Neuronal stem cell (in vitro differentiated cells): ENCODE measurements at places on chromosomes 12 and 14.
A peak's percentile ranks its signal among the peaks of the same experiment; 100 is the strongest.

GRCh38 chr12:31570880-31571279, 20.1 kb downstream of the DENND5B start:
- H3K4me3 ChIP-seq = no peak overlapping the region
- no peak for DNase-seq
- peaks cover 26% of the 10 kb centered on the region for H3K4me1 ChIP-seq
- no peaks in the 10 kb centered on the region for H3K36me3 ChIP-seq
- H3K27ac ChIP-seq = peak overlapping the region; percentile 25

- no peak overlapping the region for H3K27ac ChIP-seq
- no peaks in the 10 kb centered on the region for H3K27me3 ChIP-seq
- no peaks in the 10 kb centered on the region for H3K36me3 ChIP-seq
- peaks cover 3% of the 10 kb centered on the region for H3K4me1 ChIP-seq
- no peak overlapping the region for H3K4me3 ChIP-seq
Observed at GRCh38 chr12:74412606-74413230, 124.9 kb upstream of the ATXN7L3B start.

DNA sequence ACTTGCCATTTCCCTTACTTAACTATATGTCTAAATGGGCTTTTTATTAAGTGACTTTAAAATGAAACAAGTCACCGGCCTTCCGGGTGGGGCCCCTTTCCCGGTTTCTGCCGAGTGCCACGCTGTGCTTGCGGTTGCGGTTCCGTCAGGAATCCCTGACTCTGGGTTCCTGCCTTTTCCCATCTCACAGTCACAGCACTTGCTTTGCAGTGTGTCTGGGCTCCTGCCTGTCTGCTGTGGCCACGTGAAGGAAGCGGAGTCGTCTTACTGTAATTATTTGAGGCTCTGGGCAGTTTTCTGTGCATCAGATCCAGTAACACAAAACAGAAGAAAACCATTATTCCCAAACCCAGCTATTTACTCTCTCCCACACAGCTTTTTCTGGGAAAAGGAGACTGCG, 44.0 kb upstream of the FRMD6 start:
- no peak for DNase-seq
- H3K27ac ChIP-seq = no peak overlapping the region
- no peaks in the 10 kb centered on the region for H3K27me3 ChIP-seq
- H3K36me3 ChIP-seq = no peaks in the 10 kb centered on the region
- no peaks in the 10 kb centered on the region for H3K4me1 ChIP-seq

GRCh38 chr14:68308726-68309520, 483.9 kb downstream of the ZFP36L1 start:
- DNase-seq = no peak
- H3K4me3 ChIP-seq = no peak overlapping the region
- H3K27ac ChIP-seq = no peak overlapping the region

- no peak overlapping the region for H3K27ac ChIP-seq
- no peak overlapping the region for H3K4me3 ChIP-seq
- no peaks in the 10 kb centered on the region for H3K4me1 ChIP-seq
- no peaks in the 10 kb centered on the region for H3K27me3 ChIP-seq
Observed at GRCh38 chr14:29648045-29648444, 279.6 kb downstream of the PRKD1 start.
